Type B pancreatic cell (in vitro differentiated cells): ENCODE measurements at places on chromosomes 12 and 14. TPM values are rescaled to one million over a fixed set of nuclear protein-coding genes. Genes with fewer than 3 reads are reported as not detected.

DNA sequence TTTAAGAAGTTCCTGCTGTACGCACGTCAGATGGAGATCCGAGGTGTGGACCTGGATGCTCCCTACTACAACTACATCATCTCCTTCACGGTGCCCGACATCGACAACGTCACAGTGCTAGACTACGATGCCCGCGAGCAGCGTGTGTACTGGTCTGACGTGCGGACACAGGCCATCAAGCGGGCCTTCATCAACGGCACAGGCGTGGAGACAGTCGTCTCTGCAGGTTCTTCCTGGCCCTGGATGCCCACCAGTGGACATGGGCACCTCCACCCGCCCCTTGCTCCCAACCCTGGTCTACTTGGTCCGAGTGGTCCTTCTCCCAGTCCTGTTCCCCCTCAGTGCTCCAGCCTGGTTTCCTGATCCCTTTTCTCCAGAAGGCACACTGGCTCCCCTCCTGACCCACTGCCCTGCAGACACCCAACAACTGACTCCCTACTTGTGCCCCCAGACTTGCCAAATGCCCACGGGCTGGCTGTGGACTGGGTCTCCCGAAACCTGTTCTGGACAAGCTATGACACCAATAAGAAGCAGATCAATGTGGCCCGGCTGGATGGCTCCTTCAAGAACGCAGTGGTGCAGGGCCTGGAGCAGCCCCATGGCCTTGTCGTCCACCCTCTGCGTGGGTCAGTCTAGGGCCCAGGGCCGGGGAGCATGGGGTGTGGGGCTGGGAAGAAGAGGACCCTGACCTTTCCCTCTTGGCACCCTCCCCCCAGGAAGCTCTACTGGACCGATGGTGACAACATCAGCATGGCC is 32.1 kb upstream of the LRP1-AS start:
- no peak for DNase-seq

MVK gene
- 27.0 and 28.1 TPM in 2 replicates for total RNA-seq

DNA sequence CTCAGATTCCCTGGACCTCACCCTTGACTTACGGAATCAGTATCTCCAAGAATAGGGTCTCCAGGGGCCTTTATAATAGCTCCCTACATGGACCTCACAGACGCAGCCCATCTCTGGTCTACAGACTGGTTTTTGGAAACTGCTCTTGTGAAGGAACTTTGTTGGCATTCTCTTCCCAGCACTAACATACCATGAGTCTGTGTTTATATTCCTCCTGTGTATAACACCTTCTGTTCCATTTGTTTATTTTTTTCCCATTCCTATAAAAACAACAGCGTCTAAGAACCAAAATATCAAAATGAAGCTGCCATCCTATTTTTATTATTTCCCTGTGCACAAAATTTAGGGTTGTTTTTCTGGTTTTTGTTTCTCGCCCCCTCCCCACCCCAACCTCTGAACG is 131.1 kb downstream of the NEDD1 start:
- no peak for DNase-seq

DNA sequence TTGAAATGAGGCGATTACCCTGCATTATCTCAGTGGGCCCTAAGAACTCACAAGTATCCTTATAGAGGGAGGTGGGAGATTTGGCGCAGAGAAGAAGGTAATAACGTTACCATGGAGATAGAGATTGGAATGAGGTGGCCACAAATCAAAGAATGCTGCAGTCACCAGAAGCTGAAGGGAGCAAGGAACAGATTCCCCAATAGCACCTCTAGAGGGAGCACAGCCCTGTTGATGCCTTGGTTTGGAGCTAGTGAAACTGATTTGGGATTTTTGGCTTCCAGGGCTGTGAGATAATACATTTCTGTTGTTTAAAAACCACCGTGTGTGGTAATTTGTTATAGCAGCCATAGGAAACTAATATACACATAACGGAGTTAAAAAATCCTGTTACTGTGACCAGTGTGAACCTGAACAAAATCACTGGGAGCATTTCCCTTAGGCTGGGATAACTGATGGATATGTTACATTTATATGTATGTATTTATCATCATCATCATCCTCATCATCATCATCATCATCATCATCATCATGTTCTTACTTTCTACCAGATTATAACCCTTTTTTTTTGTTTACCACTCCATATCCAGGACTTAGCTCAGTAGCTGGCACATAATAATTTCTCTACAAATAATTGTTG is 100.3 kb downstream of the LIN7A start:
- no peak for DNase-seq

DNA sequence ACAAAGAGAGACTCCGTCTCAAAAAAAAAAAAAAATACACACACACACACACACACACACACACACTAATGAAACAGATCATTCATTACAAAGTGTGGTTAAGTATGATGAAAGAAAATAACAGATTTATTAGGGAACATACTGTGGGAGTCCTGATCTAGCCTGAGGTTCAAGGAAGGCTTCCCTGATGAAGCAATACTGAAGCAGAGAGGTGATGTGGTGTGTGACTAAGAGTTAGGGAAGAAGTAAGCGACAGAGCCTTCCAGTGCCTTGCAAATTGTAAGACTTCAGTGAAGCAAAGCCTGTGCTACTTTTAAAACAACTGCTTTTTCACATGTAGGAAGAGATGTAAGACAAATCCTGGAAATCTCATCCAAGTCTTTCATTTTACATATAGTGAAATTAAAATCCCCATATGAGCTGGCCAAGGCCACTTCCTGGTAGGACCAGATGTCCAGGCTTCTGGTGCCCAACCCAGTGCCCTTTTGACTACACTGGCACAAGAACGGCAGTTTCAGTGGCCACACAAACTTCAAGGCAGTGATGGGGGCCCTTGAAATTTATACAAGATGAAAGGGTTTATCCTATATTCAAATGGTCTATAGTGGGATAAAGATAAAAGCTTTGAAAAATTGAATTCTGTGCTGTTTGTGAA is 86.2 kb downstream of the STON2 start:
- no peak for DNase-seq

DNA sequence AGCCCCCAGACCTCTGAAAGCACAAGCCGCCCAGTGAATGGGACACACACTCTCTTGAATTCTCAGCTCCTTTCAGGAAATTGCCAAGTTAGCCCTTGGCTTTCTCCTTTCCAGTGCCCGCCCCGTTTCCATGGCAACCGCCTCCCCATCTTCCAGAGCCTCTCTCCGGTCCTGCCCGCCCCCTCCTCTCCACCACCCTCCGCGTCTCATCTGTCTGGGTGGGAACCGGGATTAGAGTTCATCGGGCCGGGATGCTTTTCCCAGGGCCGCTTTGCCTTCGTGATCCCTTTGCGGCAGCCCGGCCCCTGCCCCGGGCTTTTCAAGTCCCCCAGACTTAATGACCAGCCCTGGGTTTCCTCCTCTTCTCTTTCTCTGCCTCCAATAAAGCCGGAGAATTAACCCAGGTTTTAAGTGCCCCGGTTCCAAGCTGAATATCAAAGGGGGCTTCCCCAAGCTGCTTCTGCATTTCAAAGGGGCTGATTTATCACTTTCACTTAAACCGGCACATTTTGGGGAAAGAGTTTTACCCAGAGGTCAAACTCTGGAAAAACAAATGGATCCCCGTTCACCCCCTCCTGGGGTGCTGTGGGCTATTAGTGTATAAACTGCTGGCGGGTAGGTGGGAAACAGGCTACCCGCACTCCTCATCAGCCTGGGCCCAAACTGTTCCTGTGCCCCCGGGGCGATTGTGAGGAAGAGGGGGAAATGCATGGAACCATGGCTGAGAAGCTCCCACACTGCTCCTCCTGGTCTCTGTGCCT is 101.7 kb downstream of the ZFP36L1 start:
- peak; percentile 83 for DNase-seq

DNA sequence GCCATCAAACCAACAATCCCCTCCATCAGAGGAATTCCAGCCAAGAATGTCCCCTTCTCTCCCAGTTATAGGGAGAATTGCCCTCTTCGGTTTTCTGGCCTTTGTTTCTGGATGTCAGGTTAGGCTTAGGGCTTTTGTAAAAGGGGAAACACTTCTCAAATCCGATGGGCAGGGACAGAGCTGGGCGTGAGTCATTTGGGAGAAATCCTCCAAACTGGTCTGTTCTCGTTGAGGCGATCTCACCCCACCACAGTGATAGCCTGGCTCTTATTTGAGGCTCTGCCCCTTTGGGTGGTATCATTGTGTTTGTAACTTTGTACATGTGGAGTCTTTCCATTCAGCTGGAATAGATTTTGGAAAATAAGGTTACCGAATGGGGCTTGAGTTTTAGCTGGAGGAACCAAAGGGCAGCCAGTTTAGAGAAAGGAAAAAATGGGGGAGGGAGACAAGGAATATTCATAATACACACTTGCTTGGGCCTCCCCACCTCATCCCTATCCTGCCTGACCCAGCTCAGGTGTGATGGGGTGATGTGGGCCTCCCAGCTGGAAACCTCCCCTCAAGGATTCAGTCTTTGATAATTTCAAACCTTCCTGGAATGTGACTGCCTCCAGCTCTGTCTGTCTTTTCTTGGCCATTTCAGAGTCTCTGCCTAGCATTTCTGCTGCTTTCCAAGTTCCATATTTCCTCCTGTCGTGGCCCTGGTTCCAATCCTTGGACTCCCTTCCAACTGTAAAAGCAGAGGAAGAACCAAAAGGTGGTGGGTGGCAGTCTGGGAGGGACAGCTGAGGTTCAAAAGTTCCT is 7.5 kb downstream of the HOXC4 start:
- no peak for DNase-seq

DNA sequence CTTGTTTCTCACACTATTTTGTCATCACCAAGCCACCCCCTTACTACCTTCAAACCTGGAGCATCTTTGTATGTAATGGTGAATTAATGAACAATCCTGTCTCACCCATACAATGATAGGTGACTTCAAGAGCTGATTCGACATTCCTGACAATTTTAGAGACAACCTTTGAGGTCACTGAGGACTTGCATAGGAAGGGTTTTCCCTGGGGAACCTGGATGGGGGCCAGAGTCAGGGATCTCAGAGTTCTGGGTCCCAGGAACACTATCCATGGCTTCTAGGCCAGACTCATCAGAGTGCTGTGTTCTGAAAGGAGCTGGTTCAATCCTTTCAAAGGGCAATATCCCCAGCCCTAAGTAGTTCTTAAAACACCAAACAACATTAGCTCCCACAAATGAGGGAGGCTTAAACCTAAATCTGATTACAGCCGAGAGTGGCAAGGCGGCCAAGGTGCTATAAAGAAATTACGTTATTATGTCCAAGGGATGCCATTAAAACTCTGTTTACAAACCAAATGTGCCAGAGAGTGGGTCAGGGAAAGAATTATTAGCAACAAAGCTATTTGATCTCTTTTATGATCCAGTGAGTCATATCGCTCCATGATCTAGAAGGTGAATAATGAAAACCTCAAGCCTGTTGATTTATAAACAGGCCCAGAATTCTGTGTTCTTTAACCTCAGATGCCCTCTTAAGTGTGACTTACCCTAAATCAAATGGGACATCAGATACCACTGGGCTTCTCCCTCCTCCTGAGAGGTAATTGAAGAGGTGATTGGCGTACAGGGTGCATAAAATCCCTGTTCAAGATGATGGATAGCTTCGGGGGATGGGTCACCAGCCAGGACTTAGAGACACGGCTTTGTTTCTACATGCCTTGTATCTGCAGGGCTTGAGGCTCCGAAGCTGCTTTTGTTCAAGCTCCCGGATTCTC is 230.2 kb upstream of the TBX3 start:
- no peak for DNase-seq

- DNase-seq, result no peak
Observed at GRCh38 chr12:123543541-123543940, 10.0 kb upstream of the RILPL1 start.

GRCh38 chr12:1662761-1663439 is 28.0 kb upstream of the ADIPOR2 start:
- DNase-seq, result no peak

ISCU gene
- total RNA-seq, result 78.9 and 106 TPM in 2 replicates

DNA sequence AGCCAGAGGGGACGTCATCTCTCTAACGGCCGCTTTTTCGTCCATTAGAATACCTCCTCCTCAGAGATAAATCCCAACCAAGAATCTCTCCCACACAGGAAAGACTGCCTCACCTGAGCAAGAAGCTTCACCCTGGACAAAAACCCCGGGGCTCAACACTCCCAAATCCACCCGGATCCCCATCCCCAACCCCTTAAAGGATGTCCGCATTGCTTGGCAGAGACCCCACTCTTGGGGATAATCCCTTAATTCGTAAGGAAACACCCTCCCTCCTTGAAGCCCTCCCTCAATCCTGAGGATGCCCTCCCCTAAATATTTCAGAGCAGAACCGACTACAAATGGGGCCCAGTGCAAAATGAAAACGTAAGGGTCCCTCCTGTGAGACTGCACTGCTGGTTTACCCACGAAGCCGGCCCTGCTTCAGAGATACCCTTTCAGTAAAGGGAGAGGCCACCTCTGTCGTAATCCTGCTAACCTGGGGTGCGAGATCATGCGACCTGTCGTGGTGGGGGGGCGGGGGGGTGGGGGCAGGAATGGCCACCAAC is 655 bp upstream of the DYNLL1 start:
- DNase-seq, result no peak

RAD9B gene
- total RNA-seq, result 0.12 and 0.46 TPM in 2 replicates

B3GNT4 gene
- total RNA-seq, result 0.53 and 0.86 TPM in 2 replicates

RPL10L gene
- not detected in 2 replicates for total RNA-seq

DNA sequence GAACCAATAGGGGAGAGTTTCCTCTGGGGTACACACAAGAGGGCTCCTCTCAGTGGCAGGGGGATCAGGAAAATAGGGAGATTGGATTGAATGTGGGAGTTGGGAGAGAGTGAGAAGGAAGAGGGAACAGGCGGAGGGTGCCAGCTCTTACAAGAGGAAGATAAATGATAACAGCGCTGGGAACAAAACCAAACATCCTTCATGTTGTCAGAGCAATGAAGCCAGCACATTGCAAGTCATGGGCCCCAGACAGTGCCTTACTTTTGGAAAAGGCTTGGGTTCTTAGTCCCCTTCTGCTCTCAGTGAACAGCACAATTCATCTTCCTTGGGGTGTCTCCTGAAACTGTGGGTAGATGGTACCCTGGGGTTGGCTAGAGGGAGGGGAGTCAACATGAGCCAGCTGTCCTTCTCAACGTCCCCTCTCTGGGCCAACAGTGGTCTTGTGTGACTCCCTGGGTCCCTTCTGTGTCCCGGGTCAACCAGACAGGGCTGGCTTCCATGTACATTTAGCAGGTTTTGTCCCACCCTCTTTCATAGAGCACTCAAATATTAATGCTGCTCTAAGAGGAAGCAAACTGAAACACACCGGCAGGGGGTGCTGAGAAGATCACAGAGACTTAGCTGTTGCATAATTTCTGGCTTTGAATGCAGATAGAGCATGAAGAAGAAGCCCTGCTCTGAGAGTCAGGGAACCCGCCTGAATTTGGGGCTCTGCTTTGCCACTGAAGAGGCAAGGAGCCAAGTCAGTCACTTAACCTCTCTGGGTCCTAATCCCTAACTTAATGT is 138.5 kb downstream of the ESRRB start:
- no peak for DNase-seq

ANG gene
- total RNA-seq, result 24.5 and 43.0 TPM in 2 replicates

OAS3 gene
- total RNA-seq, result 4.6 and 13.0 TPM in 2 replicates

GRCh38 chr12:24554612-24555295 is 394.1 kb downstream of the BCAT1 start:
- DNase-seq, result no peak

RIMBP2 gene
- total RNA-seq, result 23.7 and 35.6 TPM in 2 replicates

PRB2 gene
- not detected in 2 replicates for total RNA-seq
